OCI-LY7 (cell line): ENCODE measurements at places on chromosomes 12 and 14.

GRCh38 chr12:65997056-65997455 is 133.5 kb downstream of the LLPH start:
- no peak for DNase-seq

GRCh38 chr14:58969951-58970751 is 218.3 kb upstream of the DAAM1 start:
- no peak for DNase-seq

DNA sequence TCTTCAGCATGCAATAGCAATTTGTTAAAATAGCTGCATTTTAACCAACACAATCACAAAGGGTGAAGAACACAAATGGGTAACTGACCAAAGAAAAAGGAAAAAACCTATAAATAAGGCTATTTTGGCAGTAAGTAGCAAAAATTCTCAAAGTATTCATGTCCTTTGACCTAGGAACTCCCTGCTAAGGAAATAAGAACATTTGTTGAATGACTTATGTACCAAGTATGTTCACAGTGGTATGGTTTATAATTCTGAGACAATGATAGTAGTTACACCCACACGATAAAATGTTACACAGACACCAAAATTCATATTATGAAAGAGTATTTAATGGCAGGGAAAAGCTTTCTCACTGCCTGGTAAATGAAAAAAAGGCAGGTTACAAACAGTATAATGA is 16.9 kb downstream of the CCDC88C start:
- DNase-seq: no peak

DNA sequence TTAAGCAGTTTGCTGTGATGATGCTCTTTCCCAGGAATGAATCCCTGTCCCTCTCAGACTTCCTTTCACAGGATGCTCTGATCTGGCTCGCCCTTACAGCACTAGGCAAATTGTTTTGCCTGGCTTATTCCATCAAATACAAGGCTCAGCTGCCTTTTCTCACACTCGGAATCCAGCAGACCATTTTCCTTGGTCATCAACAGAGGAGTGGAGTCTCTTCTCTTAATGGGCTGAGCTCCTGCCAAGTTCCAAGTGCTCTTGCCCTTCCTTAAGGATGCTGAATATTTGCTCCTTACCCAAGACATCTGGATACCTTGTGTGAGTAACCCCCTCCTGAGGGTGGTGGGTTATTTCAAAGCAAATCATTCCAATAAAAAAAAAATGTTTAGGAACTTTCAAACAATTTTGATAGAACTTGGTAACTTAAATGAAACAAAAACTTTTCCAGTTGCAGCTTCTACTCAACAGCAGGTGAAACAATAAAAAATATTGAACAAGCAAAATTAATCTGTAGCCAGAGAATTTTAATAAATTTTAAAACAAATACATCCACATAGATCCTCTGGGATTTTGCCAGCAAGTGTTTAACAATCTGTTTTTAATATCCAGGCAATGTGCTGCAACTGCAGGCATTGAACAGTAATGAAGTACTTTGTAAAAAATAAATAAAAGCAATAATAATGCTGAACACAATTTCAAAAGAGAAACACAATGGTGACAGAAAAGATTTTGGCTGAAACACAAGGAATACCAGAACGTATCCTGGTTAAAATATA is 264.0 kb upstream of the FAR2 start:
- DNase-seq: no peak

GRCh38 chr12:45260104-45260815 is 44.4 kb downstream of the ANO6 start:
- DNase-seq: no peak

DNA sequence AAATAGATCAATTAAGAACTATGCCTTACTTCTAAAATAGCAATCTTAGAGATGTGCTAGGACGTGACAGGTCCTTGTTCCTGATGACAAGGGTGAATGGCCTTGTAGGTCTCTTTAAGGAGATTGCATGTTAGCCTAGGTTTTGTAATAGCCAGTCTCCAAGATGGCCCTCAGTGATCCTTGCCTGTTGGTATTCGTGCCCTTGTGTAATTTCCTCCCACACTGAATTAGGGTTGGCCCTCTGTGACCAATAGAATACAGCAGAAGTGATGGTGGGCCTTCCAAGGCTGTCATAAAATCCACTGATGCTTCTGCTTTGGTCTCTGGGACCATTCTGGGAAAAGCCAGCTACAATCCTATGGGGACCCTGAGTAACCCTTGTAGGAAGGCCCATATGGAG is 38.2 kb upstream of the SNX6 start:
- no peak for DNase-seq

DNA sequence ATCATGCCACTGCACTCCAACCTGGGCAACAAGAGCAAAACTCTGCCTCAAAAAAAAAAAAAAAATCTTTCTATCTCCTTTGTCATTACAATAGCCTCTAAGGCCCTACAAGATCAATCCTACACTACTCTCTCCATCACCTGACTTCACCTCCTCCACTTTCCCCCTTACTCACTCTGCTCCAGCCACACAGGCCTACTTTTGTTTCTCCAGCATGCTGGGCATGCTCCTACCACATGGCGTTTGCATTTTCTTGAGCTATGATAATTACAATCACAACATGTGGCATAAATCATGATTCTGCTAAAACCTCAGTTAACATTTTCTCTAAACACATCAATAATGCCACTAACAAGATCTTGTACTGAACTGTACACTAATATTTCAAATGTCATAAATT is 7.8 kb downstream of the PPP1R13B start:
- no peak for DNase-seq

GRCh38 chr12:129540249-129540648 is 363.6 kb downstream of the TMEM132D start:
- DNase-seq: no peak

GRCh38 chr12:65022960-65023359 is 98.1 kb downstream of the WIF1 start:
- DNase-seq: no peak

GRCh38 chr12:15710860-15711510 is 78.2 kb downstream of the EPS8 start:
- DNase-seq: no peak

DNA sequence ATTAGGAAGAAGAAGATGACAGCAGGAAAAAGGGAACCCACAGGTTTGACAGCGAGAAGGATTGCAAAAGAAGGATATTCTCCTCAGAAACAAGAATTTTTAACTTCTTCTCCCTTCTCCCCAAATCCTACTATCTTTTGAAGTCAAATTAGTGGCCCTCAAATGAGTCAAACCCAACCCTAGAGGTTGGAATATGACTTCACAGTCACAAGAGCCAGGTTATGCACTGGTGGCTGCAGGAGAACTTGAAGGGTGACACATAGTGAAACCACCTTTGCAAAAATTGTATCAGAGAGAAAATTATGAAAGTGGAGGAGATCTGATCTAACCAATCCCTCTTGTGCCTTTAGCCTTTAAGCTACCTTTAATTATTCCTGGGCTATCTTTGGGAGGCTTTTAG is 386.2 kb upstream of the CCDC196 start:
- no peak for DNase-seq

- DNase-seq: no peak
These were observed 138.0 kb upstream of the SLCO1C1 start for GRCh38 chr12:20557096-20557495.

- no peak for DNase-seq
These were observed 36.4 kb downstream of the ANKS1B start for GRCh38 chr12:99948370-99948769.

- no peak for DNase-seq
These were observed 321.3 kb downstream of the PDZRN4 start for GRCh38 chr12:41509271-41510055.

GRCh38 chr12:131386781-131387180 is 324.1 kb upstream of the SFSWAP start:
- no peak for DNase-seq

DNA sequence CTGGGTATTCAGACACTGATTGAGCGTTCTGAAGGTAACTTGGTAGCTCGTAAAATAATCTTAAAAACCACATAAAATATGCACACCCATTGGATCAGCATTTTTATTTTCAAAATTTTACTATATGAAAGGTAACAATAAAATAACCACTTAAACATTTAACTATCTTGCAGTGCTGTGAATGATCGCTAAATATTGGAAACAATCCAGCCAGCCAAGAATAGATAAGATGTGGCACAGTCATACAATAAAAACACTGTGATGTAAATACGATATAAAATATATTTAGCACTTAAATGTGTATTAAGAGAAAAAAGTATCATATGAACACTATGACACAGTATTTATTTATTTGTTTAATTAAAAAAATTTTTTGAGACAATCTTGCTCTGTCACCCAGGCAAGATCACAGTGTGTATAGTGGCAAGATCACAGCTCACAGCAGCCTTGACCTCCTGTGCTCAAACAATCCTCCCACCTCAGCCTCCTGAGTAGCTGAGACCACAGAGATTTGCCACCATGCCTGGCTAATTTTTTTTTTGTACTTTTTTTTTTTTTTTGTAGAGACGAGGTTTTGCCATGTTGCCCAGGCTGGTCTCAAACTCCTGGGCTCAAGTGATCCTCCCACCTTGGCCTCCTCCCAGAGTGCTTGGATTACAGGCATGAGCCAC is 39.4 kb downstream of the SDR9C7 start:
- no peak for DNase-seq

GRCh38 chr12:11686120-11686519 is 36.6 kb downstream of the ETV6 start:
- DNase-seq: no peak

GRCh38 chr12:116954710-116955381 is 44.1 kb downstream of the FBXW8 start:
- DNase-seq: no peak

- DNase-seq: no peak
These were observed 11.3 kb upstream of the EDDM3A start for GRCh38 chr14:20734430-20734806.

- no peak for DNase-seq
These were observed 862 bp downstream of the PIP4K2C start for GRCh38 chr12:57591782-57592325.

GRCh38 chr14:94665121-94665520 is 52.9 kb downstream of the SERPINA3 start:
- DNase-seq: no peak

- no peak for DNase-seq
These were observed 244.4 kb downstream of the ZFP36L1 start for GRCh38 chr14:68548194-68549076.
